Urothelium cell line (cell line): ENCODE measurements at places on chromosomes 1 and 21.

GRCh38 chr1:186679924-186680244, 339 bp downstream of the PTGS2 start:
- DNase-seq = no peak

DNA sequence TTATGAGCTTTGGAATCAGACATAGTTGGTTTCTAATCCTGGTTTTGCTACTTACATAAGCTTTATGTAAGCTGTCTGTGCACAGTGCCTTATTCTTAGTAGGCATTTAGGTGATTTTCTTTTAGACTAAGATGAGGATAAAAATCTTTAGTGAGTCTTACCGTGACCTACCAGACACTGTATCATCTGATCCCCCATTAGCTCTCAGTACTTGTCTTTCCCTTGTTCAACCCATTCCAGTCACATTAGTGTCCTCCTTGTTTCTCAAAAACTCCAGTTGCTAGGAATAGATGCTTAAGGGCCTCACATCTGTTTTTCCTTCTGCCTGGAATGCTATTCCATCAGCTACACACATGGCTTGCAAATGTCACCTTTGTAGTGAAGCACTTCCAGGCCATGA, 18.8 kb downstream of the PPP1R12B start:
- DNase-seq = no peak

DNA sequence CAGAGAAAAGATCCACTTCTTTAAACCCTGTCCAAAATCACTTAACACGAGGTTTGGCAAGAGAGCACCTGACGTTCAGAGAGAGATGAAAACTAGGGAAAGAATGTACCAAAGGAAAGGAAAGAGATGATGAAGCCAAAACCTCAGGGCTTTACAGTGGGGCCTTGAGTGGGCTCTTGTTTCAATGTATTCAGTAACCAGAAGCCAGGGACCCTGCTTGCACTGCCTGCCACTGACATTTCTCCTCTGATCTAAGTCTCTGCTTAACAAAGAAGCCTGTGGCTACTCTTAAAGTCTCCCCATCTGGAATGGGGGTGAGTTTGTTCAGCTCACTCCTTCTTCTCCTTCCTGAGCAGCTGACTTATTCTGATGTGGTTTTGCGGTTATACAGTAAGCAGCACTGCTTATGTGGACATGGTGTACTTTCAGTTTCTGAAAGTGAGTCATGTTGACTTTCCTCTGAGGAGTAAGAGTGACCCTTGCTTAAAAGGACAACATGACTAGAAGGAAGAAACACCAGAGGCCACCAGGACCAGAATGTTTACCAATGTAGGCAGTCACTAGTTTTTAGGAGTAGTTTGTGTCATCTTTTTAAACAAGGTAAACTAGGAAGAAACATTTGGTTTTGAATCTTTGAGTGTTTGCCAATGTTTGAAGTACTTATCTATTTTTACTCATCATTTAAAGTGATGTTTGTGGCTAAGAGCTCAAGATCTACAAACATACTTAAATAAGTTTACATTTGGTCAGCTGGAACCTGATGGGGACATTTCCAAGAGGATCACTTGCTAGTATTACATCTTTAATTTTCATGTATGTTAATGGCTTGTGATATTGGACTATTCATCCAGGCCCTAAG, 87.4 kb downstream of the FASLG start:
- peak; percentile 78 for DNase-seq

- no peak for DNase-seq
These were observed 420.6 kb upstream of the DEPDC1 start for GRCh38 chr1:68917456-68917855.

- DNase-seq = no peak
These were observed 112.5 kb upstream of the GFI1 start for GRCh38 chr1:92599184-92599583.

- DNase-seq = peak; percentile 9
These were observed 1886.9 kb downstream of the NCAM2 start for GRCh38 chr21:22885079-22885478.

DNA sequence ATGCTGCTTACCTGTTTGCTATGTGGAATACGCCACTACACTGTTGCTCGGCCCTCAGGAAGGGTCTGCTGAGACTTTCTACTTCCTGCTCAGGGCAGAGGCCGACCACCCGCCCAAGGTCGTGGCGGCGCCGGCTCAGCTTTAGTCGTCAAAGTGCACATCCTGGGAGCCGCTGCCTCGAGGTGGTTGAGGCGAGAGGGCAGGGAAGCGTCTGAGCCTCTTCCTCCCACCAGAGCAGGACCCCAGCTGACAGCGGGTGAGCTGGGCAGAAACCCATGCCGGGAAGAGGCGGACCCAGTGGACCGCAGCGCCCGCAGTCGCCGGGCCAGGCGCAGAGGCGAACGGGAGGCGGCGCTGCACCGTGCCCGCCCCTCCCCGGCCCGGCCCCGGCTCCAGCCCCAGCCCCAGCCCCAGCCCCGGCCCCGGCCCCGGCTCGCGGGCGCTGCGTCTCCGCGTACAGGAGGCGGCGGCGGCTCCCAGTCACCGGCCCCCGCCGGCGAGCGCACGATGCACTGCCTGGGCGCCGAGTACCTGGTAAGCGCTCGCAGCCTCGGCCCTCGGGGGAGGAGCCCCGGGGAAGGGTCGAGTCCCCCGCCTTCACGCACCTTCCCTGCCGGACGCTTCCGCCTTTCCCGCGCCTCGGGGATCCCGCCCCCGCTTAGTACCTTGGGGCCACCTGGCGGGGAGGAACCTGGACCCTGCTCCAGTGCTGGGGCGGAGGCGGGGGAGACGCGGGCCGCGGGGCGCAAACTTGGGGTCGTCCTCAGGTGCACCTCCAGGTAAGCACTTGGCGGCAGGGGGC, at the start of gene SLC44A3:
Gene SLC44A3 (plus strand): TSS at position 413 of the 802 bp plus-strand sequence. CDS start 95 bp downstream, at position 508.
- DNase-seq = peak; percentile 82

DNA sequence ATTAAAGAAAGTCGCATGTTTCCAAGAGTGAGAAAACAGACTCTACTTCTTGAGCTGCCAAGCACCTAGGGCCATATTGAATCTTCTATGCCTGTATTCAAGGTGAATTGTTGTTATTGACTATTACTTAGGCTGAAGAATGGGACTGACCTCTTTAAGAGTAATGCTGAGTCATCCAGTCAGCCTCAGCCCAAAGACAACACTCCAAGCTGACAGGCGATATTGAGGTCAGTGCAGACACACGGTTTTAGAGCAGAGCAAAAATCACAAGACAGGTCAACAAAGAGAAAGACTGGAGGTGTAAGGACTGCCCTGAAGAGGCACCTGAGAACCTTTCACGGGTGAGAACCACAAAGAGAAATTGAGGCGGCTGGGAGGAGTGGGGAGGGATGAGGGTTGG, 146.9 kb downstream of the MIS18A start:
- peak; percentile 56 for DNase-seq

GRCh38 chr1:242800521-242800920, 276.0 kb upstream of the PLD5 start:
- DNase-seq = no peak

DNA sequence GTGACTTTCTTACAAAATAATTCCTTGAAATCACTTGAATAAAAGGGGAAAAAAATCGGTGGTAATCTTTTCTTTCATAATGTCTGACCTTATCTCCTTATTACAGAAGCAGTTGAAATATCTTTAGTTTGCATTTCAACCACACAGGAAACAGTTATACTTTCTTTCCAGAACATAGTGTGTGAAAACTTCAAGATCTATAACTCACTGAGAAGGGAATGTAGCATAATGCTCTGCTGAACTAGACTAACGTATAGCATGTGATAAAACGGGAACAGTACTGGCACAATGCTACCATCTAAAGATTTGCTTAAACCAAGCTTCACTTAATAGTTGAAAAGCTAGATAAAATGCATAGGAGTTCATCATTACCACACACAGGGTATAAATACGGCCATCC, 45.0 kb downstream of the VAV3 start:
- no peak for DNase-seq

- no peak for DNase-seq
These were observed 2.4 kb downstream of the NHLH2 start for GRCh38 chr1:115838431-115839028.

- DNase-seq = no peak
These were observed 29.2 kb downstream of the SOX13 start for GRCh38 chr1:204102029-204102611.

GRCh38 chr21:40016234-40016633, 149.0 kb downstream of the PCP4 start:
- DNase-seq = no peak

- no peak for DNase-seq
These were observed 236.9 kb downstream of the RERE start for GRCh38 chr1:8580566-8580965.

DNA sequence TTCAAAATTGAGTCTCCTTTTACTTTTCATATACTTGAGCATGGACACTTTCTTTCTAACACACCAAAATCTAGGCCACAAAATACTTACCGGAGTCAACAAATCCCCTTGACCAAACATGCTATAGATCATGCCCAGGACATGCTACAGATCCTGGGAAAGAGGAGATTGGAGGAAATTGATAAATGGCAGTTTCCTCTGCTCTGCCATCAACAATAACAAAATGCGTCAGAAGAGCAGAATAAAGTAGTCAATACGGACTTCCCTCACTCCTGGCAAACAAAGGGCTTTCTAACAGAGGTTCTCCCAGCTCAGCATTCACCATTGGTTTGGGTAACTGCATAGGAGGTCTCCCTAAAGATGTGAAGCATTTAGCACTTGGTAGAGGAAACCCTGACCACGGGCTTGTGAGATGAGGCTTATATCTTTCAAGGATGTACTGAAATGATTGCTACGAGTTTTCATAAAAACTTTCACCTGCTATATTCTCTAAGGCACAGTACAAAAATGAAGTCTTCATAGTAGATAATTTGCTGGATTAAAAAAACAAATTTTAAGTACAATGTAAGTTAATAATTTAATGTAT, 283.8 kb upstream of the RUNX1 start:
- DNase-seq = no peak

DNA sequence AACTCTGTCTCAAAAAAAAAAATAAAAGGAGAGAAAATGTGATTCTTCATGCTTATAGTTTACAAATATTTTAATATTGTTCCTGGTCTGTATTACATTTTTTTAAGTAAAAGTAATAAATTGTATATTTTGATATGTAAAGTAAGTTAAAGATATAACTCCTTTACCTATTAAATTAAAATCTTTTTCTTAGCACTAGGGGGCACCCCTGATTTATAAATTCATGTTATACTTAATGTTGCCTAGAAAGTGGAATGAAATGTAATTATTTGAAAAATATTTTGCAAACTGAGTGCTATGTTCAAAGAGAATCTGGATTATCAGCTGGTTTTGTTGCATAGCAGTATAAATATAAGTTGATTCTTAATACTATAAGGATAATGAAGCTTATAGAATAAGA, 49.2 kb downstream of the RALGPS2 start:
- DNase-seq = no peak

DNA sequence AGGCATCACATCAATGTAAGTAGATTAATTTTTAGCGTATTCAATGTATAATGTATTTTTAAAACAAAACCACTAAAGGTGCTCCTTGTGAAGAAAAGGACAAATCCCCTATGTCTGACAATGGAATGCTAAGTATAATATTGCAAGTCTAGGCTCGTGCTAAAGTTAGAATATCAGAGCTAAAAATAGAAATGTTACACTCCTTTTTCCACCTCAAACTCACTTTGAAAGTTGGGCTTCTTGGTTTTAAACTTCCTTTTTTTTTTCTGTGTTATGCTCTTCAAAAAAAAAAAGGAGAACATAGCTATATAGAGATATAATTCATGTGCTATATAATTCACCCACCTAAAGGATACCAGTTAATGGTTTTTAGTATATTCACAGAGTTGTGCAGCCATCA, 3.6 kb upstream of the SERBP1 start:
- no peak for DNase-seq

DNA sequence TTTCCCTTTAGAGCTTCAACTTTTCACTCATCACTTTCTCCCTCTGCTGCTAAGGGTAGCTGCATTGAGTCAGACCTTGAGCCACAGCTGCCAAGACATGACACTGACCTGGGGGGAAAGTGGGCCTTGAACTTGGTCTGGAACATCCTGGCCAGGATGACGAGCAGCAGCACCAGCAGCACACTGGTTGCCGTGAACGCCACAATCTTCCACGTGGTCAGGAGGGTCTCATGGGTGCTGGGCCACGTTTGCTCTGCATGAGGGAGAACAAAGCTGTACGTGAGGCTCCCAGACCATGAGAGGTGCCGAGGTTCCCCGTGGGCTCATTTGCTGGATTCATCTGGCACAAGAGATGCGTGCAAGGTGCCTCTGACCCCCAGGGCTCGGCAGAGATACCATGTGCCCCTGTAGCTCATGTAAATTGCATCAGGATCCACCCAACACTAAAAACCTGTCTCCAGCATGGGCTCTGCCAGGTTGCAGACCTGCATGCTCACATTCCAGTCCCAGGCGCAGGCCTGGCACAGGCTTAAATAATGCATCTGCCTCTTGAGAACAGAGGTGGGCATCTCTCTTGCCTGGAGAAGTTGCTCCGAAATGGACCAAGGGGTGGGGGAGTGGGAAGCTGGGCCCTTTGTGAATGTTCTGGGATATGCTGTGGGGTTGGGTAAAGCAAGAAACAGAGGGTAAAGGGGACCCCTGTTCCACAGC, 84.6 kb upstream of the TLR5 start:
- DNase-seq = no peak

DNA sequence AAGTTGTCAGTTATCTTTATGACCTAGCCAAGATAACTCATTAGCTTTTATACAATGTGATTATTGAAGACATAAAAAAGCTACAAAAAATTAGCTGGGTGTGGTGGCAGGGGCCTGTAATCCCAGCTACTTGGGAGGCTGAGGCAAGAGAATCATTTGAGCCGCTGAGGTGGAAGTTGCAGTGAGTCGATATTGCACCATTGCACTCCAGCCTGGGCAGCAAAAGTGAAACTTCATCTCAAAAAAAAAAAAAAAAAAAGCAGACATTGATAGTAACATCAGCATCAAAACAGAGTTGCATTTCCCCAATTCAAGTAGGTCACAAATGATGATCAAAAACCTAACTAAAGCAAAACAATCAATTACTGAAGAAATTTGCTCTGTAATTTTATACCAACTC, 191.4 kb downstream of the PTGER3 start:
- DNase-seq = no peak

GRCh38 chr21:15804247-15805005, 74.6 kb downstream of the USP25 start:
- no peak for DNase-seq

DNA sequence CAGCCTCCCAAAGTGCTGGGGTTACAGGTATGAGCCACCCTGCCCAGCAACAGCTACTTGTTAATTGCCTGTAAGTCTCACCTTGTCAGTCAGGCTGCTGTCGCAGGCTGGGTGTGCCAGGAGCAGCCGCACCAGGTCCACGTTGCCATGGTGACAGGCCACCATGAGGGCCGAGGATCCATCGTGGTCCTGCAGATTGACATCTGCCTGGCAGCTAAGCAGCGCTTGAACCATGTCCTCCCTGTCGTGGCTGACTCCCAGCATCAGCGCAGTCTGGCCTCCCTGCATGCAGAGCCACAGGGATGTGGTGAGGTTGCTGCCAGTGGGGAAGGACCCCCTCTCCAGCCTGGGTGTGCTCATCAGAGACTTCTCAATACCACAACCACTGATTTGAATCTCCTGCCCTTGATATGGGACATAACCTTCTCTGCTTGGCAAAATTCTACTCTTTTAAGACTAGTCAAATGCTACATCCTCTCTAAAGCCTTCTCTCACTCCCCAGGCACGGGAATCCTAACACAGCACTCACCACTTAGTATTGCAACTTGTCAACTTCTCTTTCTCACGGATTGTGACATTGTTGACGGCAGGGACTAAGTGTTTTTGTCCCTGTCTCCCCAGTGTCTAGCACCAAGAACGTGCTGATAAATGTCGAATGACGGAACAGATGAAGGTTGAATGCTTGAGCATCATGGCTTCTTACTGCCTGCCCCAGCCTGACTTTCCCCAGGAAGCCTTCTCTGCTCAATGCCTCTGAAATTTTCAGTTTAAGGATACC, 52.9 kb downstream of the L1TD1 start:
- DNase-seq = no peak
